Cerebellar nuclear complex (tissue), 1 donor: ENCODE measurements at places on chromosomes 4 and X.

GRCh38 chrX:23008431-23009099 lies 8.8 kb downstream of the DDX53 start:
- no peak for DNase-seq

DNA sequence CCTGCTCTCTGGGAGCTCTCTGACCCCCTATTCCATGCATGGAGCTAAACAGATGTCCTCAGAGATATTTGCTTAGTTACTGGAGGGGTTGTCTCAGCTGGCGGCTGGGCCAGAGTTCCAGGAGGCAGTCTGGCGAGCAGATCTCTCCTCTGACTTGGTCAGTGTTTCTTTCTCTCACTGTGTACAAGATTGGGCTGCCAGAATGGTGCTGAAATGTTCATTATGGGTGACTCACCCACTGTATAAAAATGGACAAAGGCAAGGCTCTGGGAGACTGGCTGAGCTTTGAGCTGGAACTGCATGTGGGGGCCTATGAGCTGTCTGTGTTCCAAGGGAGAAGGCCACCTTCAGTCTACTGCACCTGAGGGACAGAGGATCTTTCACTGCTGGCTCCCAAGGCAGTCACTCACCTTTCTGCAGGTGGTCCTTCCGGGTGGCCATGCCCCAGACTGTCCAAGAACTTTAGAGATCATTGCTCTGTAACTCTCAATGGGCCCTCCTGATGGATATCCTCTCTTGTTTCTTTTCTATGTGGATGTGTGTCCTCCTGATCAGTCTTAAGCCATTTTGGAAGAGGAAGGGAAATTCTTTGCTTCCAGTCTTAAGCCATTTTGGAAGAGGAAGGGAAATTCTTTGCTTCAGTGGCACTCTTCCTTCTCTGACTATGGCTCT lies 88.2 kb downstream of the CFAP299 start:
- DNase-seq = no peak

DNA sequence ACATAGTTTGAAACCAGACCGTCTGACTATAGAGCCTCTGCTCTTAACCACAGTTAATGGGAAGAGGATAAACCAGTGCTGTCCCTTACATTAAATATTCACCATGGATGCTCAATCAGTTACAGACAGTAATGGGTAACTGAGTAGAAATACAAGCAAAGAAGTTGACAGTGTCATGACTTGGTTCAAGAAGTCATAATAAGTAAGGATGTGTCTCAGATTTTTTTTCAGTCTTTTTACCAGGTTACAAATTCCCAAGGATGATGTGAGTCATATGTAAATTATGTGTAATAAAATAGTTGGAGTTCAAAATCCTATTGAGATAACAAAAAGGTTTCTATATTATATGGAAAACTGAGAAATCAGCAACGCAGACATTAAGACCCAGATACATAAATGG lies 31.1 kb downstream of the ZCCHC4 start:
- DNase-seq = no peak

DNA sequence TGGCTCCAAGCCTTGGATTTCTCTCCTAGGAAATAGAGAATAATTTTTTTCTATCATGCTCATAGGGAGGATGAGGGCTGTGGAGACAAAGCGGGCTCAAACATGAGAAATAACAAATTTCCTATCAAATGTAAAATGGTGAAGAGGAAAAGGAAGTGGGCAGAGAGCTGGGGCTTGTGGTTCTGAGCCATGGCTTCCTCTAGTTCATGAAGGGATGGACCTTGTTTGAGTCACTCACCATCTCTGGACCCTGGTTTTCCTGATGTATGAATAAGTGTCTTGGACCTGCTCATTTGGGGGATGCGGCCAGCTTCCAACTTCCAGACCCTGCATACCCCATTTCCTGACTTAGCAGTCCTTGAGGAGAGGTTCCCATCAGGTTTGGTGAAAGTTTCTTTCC lies 63.0 kb downstream of the MSX1 start:
- DNase-seq = no peak

- no peak for DNase-seq
These were observed 83.7 kb downstream of the TEX13A start for GRCh38 chrX:105136786-105137185.

GRCh38 chr4:109026588-109026987 lies 263.7 kb upstream of the ETNPPL start:
- DNase-seq = no peak

DNA sequence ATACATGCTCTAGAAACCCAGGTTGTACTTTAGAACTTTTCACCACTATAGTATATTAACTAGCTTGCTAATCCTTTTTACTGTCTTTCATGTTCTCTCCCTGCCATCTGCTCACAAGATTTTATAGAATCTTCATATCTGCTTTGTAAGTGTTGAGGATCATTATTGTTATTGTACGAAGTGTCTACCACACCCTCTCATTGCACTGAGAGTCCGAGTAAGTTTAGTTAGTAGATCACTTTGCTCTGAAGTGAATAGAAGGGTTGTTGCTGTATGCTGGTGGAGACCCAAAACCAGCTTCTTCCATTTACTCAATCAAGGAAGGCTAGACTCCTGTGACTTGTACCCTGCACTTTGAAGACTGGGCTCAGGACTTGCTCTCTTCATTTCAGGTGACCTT lies 17.1 kb downstream of the GAB1 start:
- DNase-seq = no peak

- no peak for DNase-seq
These were observed 4.2 kb downstream of the PAK3 start for GRCh38 chrX:111100191-111100590.

- DNase-seq = no peak
These were observed 27.4 kb upstream of the IRAK1 start for GRCh38 chrX:154046940-154047610.

GRCh38 chr4:128347930-128348660 lies 60.5 kb upstream of the PGRMC2 start:
- DNase-seq = no peak

GRCh38 chr4:53991821-53992220 lies 72.6 kb downstream of the CHIC2 start:
- DNase-seq = no peak

DNA sequence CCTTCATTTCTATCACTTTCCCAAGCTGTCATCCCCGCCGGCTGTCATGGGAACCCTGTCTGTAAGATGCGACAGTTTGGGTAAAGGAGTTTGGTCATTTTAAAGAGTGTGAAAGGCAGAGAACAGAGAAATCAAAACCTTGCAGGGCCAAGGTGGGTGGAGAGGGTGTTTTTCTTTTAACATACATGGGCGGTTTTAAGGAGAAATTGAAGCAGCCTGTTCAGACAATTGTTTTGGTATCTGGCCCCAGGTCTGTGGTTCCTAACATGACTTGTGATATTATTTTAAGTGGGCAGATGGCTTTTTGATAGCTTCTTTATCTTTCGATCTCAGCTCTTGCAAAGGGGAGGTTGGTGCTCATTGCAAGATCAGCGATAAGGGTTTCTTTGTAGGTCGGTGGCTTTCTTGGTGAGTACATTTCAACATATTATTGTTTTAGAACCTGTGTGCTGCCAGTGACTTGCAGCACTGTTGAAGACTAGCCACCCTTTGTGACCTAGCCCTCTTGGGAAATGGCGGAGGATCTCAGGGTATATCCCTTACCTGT lies 3.7 kb downstream of the PPP1R3F start:
- no peak for DNase-seq

- DNase-seq = no peak
These were observed 29.8 kb downstream of the ACOX3 start for GRCh38 chr4:8410641-8411271.

DNA sequence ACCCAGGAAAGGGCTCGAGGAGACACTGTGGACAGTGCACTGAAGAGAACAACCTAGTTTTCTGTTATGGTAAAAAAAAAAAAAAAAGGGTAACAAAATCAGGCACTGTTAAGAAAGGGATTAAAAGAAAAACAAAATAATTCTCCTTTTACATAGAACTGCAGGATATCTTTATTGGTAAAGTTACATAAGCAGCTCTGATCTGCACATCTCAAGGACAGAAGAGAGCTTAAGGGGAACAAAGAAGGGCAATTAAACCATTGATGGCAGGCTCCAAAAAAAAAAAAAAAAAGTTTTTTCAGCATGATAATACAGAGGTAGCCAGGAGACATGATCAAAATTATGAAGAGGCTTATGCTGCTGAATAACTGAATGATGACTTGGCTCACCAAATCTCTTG lies 85.0 kb downstream of the HDAC8 start:
- DNase-seq = no peak

- DNase-seq = no peak
These were observed 201.6 kb downstream of the BMPR1B start for GRCh38 chr4:94959307-94959706.

GRCh38 chr4:111537871-111538270 lies 607.4 kb upstream of the FAM241A start:
- no peak for DNase-seq

GRCh38 chr4:1449475-1449832 lies 43.2 kb upstream of the NKX1-1 start:
- DNase-seq = no peak

DNA sequence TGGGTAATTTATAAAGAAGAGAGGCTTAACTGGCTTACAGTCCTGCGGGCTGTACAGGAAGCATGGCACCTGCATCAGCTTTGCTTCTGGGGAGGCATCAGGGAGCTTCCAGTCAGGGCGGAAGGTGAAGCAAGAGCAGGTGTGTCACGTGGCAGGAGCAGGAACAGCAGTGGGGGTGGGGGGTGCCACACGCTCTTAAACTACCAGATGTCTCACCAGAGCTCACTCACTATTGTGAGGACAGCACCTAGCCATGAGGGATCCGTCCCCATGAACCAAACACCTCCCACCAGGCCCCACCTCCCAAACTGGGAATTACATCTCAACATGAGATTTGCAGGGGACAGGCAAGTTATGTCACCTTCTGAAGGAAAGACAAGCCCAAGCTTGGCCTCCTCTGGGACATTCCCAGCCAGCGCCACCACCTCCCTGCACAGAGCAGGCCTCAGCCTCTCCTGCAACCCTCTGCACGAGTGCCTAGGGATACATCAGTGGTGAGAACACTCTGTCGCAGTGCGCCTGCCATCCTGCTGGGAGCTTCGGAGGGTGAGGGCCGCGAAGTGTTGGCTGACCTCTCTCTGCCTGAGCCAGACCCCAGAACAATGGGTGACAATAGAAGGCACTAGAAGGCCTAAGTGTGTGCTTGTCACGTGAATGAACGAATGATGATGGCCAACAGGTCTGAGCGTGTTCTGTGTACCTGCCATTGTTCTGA lies 244.3 kb downstream of the EVC2 start:
- no peak for DNase-seq
